ENCODE measurements at places on chromosomes 2 and 18.

GRCh38 chr18:3466872-3467271 lies 16.9 kb downstream of the TGIF1 start:
- no peak for DNase-seq

DNA sequence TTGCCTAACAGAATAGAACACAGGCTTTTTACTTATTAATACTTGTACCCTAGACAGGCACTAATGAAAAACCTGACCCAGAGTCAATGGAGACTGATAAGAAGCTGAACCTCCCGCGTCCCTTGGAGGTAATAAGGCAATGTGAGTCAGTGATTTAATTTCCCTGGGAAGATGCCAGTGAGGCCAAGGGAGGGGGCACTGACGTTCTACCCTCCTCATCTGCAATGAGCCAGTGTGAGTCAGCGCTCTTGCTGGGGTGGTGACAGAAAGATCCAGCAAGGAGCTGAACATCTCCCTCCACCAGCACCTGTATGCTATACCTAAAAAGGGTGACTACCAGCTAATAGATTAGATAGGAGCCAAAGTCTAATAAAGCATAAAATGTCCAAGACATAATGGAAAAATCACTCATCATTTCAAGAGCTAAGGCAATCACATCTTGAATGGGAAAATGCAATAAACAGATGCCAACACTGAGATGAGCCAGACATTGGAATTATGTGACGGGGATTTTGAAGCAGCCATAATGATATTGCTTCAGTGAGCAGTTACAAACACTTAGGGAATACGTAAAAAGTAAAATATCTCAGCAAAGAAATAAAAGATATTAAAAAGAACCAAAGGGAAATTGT lies 116.9 kb downstream of the TPGS2 start:
- no peak for DNase-seq

DNA sequence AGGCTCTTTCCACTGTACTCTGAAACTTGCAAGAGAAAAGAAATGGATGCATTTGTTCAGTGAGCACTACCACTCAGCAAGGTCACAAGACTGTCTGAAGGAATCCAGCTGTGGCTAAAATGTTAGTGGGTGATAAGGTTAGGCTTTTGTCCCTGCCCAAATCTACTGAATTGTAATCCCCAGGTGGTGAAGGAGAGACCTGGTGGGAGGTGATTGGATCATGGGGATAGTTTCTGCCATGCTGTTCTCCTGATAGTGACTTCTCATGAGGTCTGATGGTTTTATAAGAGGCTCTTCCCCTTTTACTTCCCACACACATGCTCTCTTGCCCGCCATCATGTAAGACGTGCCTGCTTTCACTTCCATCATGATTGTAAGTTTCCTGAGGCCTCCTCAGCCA lies 68.2 kb downstream of the ZNF385B start:
- DNase-seq: no peak

GRCh38 chr2:157867703-157868102 lies 8.4 kb downstream of the ACVR1 start:
- DNase-seq: no peak

GRCh38 chr2:43221763-43222474 lies 4.5 kb downstream of the ZFP36L2 start:
- DNase-seq: no peak

DNA sequence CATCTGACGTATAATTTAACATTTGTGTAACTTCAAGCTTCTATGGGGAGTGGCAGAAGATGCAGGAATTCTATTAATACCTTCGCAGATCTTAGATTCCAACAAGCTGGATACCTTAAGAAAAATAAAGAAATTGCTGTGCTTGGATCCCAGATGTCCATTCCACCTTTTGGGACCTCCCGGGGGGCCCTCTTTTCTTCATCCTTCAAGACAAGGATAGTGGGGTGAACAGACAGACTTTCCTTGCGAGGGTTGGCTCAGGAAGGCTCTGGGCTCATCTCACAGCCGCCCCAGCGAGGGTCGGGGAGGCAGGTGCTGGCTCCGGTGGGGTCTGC lies 509 bp upstream of the RNF144A start:
- no peak for DNase-seq
